HTR-8/SVneo (cell line): ENCODE measurements at places on chromosomes 11 and 22.

- DNase-seq: no peak
Observed at GRCh38 chr22:37983860-37984791, at the start of gene SOX10. TSS of gene SOX10 (minus strand) at chr22:37984555. CDS start at chr22:37983784, 771 bp downstream.

DNA sequence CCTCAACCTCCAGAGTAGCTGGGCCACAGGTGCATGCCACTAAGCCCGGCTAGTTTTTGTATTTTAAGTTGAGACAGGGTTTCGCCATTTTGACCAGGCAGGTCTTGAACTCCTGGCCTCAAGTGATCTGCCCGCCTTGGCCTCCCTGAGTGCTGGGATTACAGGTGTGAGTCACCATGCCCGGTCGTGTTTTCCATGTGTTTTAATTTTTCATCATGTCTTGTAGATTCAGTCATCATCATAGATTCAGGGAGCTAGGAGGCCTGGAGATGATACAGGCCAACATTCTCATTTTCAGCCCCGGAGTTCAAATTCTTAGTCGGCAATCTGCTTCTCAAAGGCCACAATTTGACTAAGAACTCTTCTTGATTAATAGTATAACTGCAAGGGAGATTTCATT lies 73.5 kb upstream of the GRAMD1B start:
- DNase-seq: no peak

GRCh38 chr11:89493431-89493830 lies 2.3 kb upstream of the NOX4 start:
- no peak for DNase-seq

DNA sequence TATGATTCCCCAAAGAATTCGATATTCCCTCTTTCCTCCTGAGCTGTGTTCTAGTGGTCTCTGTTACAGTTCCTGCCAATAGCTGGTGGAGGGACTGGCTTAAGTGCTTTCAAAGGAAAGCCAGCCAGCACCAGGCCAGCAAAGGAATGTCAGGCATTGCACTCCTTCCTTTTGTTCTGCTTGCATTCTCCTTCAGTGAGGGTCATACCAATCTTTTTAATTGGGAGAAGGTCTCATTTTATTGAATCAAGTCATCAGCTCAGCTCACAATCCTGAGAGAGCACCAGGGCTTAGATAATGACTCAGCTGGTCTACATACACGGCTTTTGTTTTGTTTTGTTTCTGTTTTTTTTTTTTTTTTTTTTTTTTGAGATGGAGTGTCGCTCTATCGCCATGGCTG lies 222.9 kb downstream of the NAV2 start:
- peak; percentile 39 for DNase-seq

- no peak for DNase-seq
Observed at GRCh38 chr11:94212898-94213297, 84.3 kb downstream of the PANX1 start.

DNA sequence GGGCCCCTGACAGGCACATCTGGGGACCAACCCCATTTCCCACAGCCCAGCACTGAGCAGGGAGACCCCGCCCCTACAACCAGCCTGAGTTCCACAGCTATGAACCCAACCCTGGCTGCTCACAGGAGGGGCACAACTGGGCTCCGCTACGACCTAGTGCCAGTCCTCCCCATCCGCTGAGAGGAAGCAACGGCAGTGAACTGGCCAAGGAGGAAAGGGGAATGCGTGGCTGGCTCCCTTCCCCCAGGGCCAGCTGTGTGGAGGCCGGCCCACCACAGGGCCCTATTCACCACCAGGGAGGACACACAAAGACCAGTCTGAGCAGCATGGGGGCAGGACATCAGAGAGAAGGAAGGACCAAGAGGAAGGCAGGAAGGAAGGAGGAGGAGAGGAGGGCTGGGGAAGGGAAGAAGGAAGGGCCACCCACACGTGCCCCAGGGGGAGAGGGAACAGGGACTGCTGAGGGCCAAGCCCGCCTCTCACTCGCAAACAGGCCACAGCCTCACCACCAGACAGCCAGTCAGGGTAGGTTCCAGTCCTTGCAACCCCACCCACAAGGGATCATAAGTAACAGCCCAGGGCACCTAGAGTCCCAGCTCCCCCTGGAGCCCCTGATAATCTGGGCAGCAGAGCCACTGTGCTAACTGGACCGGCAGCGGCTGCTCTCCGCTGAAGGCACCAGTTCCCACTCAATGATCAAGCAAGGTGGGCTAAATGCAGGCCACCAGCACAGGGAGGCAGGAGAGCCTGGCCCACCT lies 8.5 kb upstream of the GAL3ST1 start:
- DNase-seq: no peak

DNA sequence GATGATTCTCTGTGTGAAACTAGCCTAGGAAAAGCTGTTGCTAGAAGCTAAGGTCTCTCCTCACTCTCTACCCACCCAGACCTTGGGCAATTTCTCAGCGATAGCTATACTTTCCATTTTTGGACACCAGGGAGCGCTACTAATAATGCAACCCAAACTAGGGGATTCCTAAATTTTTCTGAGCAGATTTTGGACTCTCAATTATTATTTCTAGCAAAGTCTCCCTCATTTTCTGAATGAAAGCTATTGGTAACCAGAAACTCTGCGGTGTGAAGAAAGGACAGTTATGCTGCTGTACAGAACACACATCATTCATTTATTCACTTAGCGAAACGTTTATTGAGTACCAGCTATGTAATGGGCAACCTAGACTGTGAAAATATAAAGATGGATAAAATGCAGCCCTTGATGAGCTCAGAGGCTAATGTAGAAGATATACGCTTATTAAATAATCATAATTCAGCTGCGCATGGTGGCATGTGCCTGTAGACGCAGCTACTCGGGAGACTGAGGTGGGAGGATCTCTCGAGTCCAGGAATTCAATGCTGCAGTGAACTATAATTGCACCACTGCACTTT lies 6.1 kb upstream of the STIM1 start:
- no peak for DNase-seq

GRCh38 chr22:49205483-49205800 lies 622.2 kb downstream of the BRD1 start:
- no peak for DNase-seq

GRCh38 chr11:64545619-64546018 lies 45.4 kb upstream of the SLC22A12 start:
- peak; percentile 44 for DNase-seq

GRCh38 chr11:115471367-115471766 lies 32.8 kb downstream of the CADM1 start:
- DNase-seq: no peak

- no peak for DNase-seq
Observed at GRCh38 chr11:126279191-126279590, 3.7 kb upstream of the TIRAP start.

GRCh38 chr11:109062445-109062844 lies 359.5 kb upstream of the C11orf87 start:
- no peak for DNase-seq

- no peak for DNase-seq
Observed at GRCh38 chr11:12185914-12186313, 75.5 kb downstream of the MICAL2 start.

- no peak for DNase-seq
Observed at GRCh38 chr11:71548716-71549151, 514 bp downstream of the KRTAP5-9 start.

GRCh38 chr22:44538051-44538450 lies 40.0 kb upstream of the RTL6 start:
- DNase-seq: no peak
